ENCODE measurements at places on chromosomes 13 and 19.

DNA sequence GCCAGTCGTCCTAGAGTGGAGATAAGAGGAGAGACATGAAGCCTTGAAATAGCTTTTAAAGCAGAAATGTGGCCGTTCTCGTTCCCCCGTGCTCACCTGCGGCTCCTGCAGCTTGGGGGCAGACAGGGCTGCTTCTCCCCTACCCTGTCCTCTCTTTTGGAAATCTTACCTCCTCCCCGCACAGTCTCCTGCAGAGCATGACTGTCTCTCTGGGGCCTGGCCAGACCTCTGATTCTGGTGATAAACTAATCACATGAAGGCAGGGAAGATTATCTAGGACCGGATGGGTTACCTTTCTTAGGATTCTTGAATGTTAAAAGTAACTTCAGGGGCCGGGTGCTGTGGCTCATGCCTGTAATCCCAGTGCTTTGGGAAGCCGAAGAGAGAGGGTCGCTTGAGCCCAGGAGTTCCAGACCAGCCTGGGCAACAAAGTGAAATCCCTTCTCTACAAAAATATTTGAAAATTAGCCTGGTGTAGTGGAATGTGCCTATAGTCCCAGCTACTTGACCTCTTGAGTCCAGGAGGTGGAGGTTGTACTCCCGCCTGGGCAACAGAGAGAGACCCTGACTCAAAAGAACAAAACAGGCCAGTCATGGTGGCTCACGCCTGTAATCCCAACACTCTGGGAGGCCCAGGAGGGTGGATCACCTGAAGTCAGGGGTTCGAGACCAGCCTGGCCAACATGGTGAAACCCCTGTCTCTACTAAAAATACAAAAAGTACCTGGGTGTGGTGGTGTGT is 8.1 kb downstream of the CEBPA start:
- no peak for DNase-seq

GRCh38 chr13:22143671-22144070 is 472.8 kb downstream of the FGF9 start:
- DNase-seq: no peak

DNA sequence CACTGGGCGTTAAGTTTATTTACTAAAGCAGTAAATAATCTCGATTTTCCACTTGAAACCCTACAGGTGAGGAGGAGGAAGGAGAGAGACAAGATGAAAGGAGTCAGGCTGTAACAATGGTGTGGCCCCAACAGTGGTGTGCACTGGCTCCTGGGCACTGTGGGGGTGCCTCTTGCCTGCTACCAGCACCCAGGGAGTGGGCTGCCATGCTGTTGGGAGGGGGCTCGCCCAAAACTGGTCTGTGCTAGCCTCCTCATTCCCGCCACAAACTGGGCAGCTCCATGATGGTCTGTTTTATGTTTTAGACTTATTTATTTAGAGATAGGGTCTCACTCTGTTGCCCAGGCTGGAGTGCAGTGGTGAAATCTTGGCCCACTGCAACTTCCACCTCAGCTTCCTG is 49.8 kb upstream of the SLC7A9 start:
- DNase-seq: no peak

- DNase-seq: no peak
Observed at GRCh38 chr19:18905058-18905456, 9.1 kb upstream of the CERS1 start.

DNA sequence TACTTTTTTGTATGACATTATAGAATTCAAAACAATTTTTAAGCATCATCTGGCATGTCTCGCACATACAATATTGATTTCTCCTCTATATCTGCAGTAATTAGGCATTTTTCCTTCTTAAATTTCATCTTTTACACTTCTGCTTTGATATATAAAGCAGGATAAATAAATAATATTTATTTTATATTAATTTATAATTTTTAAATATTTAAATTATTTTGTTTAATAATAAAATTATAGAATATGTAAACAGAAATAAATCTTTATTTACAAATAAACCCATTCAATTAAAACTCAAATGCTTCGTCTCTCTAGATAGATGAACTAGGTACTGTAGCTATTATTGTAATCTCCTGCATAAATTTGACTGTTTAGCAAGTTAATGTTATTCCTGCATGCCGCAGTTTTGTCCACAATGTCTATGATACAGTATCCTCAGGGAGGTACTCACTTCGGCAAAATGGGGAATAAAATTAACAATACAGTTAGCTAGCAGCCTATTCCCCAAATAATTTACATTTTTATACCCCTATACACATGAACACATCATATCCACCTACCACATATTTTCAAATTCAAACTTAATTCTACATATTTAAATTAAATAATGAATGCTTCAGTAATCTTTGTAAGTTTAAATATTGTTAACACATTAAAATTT is 473.6 kb upstream of the SLC10A2 start:
- DNase-seq: no peak

Measured in EL (cell line).